ENCODE measurements at places on chromosomes 3 and 15. TPM values are rescaled to one million over a fixed set of nuclear protein-coding genes. Genes with fewer than 3 reads are reported as not detected.

GRCh38 chr3:32177702-32178198 lies 60.7 kb upstream of the CMTM8 start:
- no peak for DNase-seq

GRCh38 chr3:31116651-31117050 lies 222.2 kb upstream of the GADL1 start:
- DNase-seq: no peak

Gene SMAD6
- 41.5 TPM for polyA plus RNA-seq

- no peak for DNase-seq
Observed at GRCh38 chr3:42451546-42452230, 41.3 kb upstream of the LYZL4 start.

DNA sequence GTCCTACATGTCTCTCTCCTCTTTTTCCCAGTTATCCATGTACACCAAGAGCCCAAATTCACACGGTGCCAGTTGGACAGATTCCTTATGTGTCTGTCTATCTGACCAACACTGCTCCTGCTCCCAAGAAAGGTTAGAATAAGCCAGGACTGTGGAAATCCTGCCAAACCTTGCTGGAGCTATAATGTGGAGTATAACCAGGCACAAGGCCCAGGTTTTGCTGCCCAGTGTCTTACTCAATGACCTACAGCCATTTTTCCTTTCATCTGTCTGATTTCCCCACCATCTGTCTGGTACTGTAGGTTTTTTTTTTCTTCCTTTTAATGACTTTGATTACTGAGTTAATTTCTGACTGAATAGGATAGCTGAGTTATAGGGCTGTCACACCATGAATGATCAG lies 26.5 kb upstream of the MINDY4B start:
- DNase-seq: no peak

DNA sequence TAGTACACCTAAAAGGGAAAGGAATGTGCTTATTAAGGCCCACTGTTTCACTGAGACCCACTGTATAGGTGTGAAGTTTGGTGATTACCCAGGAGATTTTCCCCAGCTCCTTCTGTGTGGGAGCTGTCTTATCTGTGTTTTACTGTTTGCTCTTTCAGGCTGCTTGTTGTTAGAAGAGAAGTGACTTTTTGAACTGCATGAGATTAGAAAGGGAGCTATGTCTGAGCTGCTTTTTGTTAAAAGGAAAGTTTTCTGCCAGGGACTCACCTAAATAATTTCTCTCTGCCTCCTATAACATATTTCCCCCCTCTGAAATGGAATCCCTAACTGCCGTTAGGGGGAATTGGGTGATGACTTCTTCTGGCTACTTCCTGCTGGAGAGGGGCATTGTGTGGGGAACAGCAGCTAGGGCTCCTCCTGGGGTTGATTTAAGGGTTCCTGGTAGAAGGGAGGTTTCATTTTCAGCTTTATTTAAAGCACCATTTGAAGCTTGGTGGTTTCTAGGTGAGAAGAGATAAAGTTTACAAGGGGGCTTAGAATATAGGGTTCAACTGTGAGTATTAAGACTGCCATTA lies 77.1 kb upstream of the ATP11B start:
- DNase-seq: no peak

Data from renal pelvis (tissue), 12 donors.